ENCODE measurements at places on chromosomes 4 and X.

- DNase-seq = no peak
Measured at GRCh38 chrX:112820364-112821268, 20.0 kb downstream of the AMOT start.

DNA sequence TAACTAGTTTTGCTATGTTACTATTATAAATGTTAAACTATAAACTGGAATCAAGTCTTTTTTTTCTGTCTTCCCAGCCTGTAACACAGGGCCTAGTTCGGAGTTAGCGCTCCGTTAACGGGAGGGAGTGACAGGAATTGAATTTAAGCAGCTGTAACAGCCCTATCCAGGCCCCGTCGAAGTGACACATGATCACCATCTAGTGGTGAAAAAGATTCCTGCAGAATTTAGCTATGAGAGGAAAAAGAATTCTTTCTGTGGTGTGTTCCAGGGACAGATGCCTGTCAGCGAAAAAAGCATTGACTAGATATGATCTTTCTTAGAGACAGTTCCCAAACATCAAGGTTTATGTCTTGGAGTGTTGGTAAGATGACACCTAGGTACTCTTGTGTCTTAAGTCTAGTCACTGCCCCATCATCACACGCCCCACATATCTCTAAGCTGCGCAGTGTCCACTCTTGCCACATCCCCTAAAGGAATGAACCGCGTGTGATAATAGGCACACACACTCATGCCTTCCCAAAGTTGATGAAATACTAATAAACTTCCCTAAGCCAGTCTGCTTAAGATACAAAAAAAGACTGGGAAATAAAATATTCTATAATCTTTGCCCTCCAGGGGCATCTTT is 2.1 kb downstream of the GAB3 start:
- DNase-seq = peak; percentile 67

DNA sequence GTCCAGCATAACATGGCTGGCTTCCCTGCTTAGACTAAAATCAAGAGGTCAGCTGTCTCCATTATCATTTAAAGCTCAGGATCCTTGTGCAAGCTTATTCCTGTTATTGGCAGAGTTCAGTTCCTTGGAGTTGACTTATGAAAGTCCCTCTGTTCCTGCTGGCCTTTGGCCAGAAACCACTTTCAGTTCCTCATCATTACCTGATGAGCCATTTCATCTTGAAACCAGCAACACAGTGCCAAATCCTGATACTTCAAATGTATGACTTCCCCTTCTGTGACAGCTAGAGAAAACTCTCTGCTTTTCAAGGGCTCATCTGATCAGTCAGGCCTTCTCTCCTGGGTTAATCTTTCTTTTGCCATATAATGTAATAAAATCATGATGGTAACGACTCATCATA is 110.6 kb upstream of the FSTL5 start:
- no peak for DNase-seq

DNA sequence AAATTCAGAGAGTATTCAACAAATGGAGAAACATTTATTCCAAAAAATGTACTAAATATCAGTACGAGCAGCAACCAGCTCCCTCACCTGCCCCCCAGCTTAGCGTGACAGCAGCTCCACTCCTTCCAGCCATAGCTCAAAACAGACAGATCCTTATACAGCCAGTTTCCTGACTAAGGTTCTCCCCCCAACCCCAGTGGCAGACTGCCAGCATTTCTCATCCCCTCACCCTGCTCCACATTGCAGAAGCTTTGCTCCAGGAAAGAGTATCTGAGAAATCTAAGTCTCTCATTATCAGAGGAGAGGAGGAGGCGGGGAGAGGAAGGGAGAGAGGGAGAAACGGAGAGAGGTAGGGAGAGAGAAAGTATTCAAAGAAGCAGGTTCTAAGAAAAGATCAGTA is 53.3 kb upstream of the PASD1 start:
- no peak for DNase-seq

- DNase-seq = no peak
Measured at GRCh38 chr4:72218953-72219352, 187.2 kb downstream of the NPFFR2 start.

DNA sequence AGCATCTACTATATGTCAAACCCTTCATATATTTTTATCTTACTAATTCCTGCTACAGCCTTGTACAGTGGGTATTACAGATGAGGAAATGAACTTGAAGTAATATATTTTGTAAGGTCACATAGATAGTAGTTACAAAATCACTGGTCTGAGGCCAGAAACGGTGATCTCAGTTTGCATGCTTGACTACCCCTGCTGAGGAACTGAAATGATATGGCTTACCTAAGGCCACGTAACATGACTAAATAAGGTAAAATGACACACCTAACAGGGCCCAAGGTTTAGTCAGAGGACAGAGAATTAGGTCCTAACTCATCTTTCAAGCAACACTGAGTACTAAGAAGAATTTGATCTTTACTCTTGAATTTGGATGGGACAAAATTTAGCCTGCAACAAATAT is 1.5 kb upstream of the COMMD8 start:
- peak; percentile 24 for DNase-seq

DNA sequence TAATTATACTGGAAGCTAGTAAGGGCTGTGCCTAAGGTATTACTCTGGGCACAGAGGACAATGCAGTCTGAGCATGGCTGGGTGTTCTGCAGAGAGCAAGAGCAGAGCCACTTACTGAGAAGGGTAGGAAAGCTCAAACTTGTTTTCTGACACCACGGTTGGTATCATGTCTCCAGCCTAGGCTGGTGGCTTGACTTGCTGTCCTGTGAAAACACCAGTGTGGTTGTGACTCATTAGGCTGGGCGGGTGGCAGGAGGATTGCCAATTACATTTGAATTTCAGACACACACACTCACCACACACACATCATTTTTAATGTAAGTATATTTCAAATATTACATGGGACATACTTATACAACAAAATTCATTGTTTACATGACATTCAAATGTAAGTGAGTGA is 19.7 kb upstream of the MTM1 start:
- DNase-seq = peak; percentile 8

- DNase-seq = no peak
Measured at GRCh38 chr4:86432559-86433134, 72.8 kb upstream of the MAPK10 start.

- no peak for DNase-seq
Measured at GRCh38 chr4:176959980-176960379, 167.3 kb upstream of the VEGFC start.

GRCh38 chrX:112812741-112813140 is 27.9 kb downstream of the AMOT start:
- no peak for DNase-seq

DNA sequence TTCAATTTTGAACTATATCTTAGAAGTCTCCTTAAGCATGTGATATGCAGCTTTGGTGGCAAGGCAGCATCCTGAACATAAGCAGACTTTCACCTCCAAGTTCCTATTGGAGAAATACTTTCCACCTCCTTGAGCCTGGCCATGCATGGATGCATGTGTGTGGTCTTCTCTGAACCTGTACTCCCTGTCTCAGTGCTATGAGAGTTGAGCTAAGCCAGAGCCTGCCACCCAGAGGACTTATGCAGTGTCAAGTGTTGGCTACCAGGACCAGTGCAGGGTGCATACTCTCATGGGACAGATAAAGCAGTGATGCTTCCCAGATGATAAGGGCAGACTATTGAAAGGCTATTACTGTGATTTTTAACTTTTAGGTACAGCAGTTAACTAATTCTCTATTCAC is 105.6 kb downstream of the TSPAN7 start:
- DNase-seq = no peak

GRCh38 chr4:82784681-82785610 is 13.7 kb downstream of the SCD5 start:
- peak; percentile 74 for DNase-seq

- no peak for DNase-seq
Measured at GRCh38 chrX:120697053-120697452, 67.2 kb upstream of the C1GALT1C1 start.

- DNase-seq = no peak
Measured at GRCh38 chr4:163922302-163922701, 427.8 kb downstream of the TMA16 start.

DNA sequence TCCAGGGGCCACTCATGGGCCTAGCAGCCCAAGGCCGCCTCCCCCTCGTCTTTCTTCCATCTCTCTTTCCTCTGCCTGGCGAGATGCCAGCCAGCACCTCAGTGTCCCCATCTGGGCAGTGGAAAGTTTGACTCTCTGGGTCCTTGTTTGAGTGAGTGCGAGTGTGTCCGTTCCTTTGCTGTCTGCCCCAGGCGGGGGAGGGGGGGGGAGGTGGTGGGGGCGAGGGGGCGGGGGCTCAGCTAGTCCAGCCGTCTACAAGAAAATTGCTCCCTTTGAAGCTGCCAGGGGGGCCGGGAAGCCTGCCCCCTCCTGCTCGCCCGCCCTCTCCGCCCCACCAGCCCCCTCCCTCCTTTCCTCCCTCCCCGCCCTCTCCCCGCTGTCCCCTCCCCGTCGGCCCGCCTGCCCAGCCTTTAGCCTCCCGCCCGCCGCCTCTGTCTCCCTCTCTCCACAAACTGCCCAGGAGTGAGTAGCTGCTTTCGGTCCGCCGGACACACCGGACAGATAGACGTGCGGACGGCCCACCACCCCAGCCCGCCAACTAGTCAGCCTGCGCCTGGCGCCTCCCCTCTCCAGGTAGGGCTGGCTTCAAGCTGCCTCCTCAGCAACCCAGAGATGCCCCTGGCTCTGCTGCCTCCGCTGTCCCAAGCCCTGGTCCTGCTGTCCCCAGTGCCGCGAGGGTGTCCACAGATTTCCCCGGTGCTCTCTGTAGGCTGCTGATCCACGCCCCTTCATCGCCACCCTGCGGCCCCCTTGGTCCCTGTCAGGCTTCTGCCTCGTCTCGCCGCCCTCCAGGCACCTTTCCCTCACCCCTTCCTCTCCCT is at the start of gene BGN:
Gene BGN (plus strand): TSS at position 440 of the 821 bp plus-strand sequence. CDS start 9,652 bp downstream, outside the sequence.
- DNase-seq = peak; percentile 70

GRCh38 chrX:114580336-114580735 is 3.5 kb upstream of the HTR2C start:
- DNase-seq = peak; percentile 5

GRCh38 chrX:14616836-14617235 is 87.5 kb downstream of the GLRA2 start:
- peak; percentile 8 for DNase-seq
